ENCODE measurements at places on chromosomes 5 and 9.

DNA sequence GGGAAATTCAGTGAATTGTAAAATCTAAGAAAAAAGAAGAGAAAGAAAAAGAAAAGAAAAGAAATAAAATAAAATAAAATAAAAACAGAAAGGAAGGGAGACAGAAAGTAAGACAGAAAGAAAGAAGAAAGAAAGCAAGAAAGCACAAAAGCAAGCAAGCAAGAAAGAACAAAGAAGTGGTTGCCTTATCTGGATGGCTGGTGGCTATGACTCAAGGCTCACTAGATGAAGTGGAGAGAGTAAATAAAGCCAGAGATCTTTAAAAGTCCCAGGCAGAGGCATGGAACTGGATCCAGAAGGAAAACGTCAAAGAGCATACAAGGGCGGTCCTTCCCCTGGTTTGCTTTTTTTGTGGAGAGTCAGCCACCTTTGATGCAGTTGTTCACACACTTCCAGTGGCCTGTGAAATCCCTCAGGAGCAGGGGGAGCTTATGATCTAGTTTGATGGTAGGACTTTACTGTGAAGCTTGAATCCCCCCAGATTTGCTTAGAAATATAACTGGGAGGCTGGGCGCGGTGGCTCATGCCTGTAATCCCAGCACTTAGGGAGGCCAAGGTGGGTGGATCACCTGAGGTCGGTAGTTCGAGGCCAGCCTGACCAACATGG, 176.7 kb upstream of the HMHB1 start:
- no peak for DNase-seq

- DNase-seq, result no peak
Observed at GRCh38 chr5:135811007-135811406, 23.5 kb upstream of the SLC25A48 start.

GRCh38 chr5:9498541-9499497, 47.1 kb downstream of the SEMA5A start:
- no peak for DNase-seq

- DNase-seq, result no peak
Observed at GRCh38 chr5:160229190-160229742, at the start of gene FABP6. FABP6 (plus strand) TSS chr5:160229506; CDS start chr5:160229558, 52 bp downstream.

- DNase-seq, result no peak
Observed at GRCh38 chr9:96203867-96204501, 98.0 kb downstream of the HSD17B3 start.

GRCh38 chr9:38118862-38119438, 49.9 kb upstream of the SHB start:
- peak; percentile 18 for DNase-seq

DNA sequence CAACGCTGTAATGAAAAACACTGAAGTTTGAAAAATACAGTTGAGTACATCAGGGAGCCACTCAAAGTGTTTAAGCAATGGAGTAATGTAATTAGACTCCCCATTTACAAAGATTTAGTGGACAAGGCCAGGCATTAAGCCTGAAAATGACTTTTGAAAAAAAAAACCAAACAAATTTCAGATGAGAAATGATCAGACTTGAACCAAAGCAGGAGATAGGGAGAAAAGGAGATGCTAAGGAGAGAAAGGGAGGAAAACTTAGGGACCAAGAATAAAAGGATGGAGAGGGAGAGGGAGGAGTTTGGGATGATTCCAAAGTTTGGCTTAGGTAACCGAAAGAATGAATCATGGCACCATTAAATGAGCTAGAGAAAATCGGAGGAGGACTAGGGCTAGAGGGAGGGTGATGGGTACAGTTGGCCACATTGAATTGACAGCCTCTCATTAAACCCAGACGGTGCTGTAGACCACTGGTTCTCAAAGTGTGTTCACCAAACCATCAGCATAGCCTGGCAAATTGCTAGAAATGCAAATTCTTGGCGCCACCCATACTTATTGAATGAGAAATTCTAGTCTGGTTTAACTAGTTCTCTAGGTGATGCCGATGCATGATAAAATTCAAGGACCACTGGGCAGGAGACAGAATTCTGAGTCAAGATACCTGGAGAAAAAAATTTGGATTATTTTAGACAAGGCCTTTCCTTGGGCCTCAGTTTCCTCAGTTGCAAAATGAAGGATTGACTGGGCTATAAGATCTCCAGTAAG, 6.2 kb upstream of the CPEB4 start:
- no peak for DNase-seq

- no peak for DNase-seq
Observed at GRCh38 chr9:7452378-7452777, 347.2 kb downstream of the DMAC1 start.

DNA sequence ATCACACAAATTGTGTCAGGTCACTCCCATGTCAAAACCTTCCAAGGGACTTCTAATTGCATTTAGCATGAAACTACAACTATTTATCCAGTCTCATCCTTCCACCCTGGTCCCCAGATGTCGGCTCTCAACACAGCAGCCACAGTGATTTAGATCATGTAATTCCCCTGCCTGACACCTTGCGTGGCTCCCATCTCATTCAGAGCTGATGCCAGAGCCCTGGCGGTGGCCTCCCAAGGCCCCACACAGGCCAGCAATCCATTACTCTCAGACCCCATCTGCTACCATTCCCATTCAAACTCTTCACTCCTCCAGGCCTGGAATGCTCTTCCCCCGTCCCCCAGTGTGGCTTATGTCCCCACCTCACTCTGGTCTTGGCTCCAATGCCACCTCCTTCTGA, 2.4 kb downstream of the SLC35D2 start:
- DNase-seq, result no peak

DNA sequence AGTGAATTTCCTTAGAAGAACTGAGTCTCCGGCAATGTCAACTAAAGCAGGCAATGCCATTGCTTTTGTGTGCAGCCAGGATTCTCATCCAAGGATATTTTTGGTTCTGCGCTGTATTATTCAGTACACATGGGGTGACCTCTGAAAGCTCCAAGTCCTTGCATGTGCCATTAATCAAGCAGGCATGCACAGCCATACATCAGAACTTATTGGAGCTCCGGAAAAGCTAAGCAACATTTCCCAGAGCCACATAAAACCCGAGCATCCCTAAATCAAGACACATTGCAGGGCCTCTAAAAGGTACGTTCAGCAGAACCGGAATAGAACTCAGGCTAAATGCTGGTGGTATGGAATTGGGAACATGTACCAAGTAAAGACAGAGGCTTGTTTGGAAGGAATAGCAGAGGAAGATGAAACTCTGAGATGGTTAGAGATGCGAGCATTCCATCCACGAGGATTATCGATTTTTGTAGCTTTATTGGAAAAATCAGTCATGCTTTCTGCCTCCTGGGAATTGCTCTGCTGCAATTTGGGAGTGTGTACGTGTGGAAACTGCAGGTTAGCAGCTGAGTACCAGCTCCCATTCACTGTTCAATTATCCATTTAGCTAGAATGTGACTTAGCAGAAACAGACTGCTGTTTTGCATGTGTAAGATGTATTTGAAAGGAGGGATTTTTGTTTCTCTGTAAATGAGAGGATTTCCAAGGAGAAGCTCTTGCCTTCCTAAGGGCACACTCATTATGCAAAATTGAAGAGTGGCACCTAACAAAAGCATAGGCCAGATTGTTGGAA, 143.7 kb upstream of the WWC1 start:
- DNase-seq, result no peak

DNA sequence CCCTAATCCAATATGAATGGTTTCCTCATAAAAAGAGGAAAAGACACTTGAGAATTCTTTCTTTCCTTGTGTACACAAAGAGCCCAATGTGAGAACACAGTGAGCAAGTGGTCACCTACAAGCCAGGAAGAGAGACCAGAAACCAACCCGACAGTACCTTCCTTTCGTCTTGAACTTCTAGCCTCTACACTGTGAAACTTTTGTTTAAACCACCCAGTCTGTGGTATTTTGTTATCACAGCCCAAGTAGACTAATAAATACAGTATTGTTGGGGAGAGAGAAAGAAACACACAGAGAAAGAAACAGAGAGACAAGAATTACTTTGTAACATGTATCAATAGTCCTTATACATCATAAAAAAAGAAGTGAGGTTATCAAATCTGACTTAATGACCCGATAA, 37.2 kb downstream of the CENPK start:
- no peak for DNase-seq

- DNase-seq, result no peak
Observed at GRCh38 chr9:124248960-124249359, 8.8 kb upstream of the NEK6 start.

DNA sequence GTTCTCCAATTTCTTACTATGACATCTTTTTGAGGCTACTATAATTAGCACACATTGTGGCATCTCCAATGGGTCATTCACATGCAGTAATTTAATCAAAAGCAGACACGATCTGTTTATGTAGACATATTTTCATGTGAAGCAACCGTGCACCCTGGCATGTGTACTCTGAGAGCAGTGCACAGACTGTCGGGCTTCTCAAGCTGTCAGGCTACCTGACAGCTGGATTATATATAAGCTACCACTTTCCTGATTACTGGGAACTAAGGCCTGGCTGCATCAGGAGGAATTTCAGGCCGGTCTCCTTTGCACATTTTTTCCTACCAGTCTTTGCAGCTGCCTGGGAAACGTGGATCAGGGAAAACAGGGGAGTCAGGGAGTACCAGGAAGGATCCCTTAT, 197.5 kb downstream of the MAPKAP1 start:
- no peak for DNase-seq

DNA sequence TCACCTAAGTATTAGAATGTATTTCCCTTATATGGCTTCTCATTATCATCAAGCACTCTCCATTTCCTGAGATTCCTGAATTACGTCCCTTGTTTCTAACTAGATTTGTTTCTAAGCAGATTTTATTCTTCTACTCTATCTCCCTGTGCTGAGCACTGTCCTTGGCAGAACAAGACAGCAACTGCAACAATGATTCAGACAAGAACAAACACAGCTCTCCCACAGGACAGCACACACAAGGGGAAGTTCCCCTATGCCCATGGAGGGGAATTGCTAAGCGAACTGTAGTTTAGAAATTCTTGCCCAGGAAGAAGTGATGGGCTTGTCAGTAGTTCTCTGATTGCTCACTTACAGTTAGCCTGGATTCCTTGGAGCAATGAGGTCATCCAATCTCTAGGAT, 759.9 kb downstream of the DTWD2 start:
- DNase-seq, result no peak

- DNase-seq, result no peak
Observed at GRCh38 chr5:174412941-174413340, 311.4 kb upstream of the MSX2 start.

- no peak for DNase-seq
Observed at GRCh38 chr9:130292106-130292505, 26.5 kb downstream of the HMCN2 start.

- DNase-seq, result no peak
Observed at GRCh38 chr9:136526625-136527066, 19.2 kb downstream of the NOTCH1 start.

DNA sequence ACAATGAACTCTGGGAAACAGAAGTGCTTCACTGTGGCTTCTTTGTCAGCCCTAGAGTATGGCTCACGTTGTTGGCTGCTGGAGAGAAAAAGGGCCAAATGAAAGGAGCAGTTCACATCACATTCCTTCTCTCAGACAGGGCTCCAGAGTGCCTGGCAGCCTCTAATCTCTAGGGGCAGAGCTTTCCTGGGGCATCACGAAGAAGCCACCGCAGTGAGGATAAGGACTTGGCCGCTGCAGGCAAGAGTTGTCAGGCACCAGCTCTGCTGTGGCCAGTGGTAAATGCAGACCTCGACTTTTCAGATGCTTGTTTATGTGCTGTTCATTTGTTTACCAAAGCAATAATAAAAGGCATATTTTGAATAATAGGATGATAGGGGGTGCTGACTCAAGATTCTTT, 227.2 kb downstream of the ICE1 start:
- DNase-seq, result no peak

- no peak for DNase-seq
Observed at GRCh38 chr5:55278778-55279177, 28.7 kb downstream of the DHX29 start.

GRCh38 chr5:179819296-179820126, 1.2 kb upstream of the SQSTM1 start:
- no peak for DNase-seq

GRCh38 chr5:141934099-141934844, 10.6 kb downstream of the DELE1 start:
- DNase-seq, result no peak

- DNase-seq, result no peak
Observed at GRCh38 chr9:12961276-12961809, 186.5 kb downstream of the LURAP1L start.

DNA sequence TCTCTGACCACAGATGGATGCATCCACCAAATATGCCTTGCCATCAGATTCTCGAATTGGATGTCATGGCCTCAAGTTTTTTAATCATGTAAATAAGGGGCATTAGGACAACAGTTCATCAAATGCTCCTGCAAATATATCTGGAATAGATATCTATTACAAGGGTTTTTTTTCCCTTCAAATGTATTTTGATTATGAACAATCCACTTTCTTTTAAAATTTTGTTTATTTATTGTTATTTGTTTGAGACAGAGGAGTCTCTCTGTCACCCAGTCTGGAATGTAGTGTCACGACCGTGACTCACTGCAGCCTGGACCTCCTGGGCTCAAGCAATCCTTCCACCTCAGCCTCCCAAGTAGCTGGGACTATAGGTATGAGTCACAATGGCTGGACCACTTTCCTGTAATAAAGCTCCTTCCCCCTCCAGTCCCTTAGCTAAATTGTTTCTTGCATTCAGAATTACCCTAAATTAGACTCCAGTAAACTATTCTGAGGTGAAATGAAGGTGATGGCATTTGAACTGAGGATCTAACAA, 1412.1 kb downstream of the EFNA5 start:
- no peak for DNase-seq

GRCh38 chr9:36691671-36692070, 119.0 kb downstream of the MELK start:
- DNase-seq, result no peak

DNA sequence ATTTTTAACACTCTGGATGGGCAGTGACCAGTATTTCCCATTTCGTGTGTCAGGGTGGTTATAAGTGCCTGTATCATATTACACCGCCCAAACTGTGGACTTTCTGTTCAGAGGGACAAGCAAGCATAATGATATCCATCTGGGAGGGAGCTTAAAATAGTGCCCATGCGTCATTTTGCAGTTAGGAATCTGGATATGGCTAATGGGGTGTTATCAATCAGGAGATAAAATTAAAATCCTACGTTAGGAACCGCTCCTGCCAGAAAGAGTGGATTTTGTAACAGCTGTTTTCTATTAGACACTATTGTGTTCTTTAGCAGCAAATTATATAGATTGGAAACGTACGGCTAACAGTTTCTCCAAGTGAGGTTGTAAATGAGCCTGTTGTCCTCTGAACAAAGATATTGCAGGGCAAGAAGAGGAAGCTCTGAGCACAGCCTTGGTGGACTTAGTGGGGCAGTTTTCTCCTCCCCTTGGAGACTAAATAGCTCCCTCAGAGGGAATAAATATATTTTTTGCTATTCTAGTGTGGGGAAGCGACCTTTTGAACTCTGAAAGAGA, 160.4 kb downstream of the SPATA31D1 start:
- no peak for DNase-seq

DNA sequence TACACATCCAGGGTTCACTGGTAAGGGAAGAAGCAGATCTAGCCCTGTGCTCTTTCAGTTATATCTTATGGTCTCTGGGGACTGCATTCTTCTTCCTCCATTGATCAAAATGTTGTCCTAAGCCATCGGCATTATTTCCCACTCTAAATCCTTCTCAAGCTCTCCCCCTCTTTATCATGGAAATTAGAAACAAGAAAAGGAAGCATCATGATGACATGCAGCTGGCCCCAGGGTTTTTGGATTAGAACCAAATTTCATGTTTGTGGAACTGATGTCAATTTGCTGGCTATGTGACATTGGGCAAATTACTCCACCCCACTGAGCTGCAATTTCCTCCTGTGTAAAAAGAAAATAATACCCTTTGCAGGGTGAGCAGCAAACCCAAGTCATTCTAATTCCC, 39.5 kb downstream of the MFAP3 start:
- peak; percentile 4 for DNase-seq
